ENCODE measurements at places on chromosomes 7 and 10.

DNA sequence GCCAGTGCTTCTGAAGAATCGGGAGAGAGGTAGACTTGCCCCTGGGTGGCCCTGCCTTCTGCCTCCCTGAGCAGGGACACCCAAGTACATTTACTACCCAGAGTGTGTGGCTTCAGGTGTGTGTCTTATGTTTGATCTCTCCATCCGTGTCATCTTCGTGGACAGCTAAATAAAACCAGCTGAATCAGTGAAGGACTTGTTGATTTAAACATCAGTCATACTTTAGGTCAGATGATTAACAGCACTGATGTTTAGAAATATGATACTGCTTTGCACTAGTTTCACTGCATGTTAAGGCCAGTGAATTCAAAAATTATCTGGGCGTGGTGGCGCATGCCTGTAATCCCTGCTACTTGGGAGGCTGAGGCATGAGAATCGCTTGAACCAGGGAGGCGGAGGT is 4.0 kb downstream of the MTG1 start:
- DNase-seq: no peak

GRCh38 chr7:26858735-26859134 is 5.7 kb downstream of the SKAP2 start:
- DNase-seq: no peak

GRCh38 chr10:3471927-3472286 is 299.3 kb upstream of the PITRM1 start:
- no peak for DNase-seq

GRCh38 chr7:116511552-116512519 is 12.3 kb downstream of the CAV2 start:
- DNase-seq: no peak

Data from activated naive CD4-positive, alpha-beta T cell treated with anti-CD3 and anti-CD28 coated beads for 36 hours (primary cell).